ENCODE measurements at places on chromosomes 3 and 15.

DNA sequence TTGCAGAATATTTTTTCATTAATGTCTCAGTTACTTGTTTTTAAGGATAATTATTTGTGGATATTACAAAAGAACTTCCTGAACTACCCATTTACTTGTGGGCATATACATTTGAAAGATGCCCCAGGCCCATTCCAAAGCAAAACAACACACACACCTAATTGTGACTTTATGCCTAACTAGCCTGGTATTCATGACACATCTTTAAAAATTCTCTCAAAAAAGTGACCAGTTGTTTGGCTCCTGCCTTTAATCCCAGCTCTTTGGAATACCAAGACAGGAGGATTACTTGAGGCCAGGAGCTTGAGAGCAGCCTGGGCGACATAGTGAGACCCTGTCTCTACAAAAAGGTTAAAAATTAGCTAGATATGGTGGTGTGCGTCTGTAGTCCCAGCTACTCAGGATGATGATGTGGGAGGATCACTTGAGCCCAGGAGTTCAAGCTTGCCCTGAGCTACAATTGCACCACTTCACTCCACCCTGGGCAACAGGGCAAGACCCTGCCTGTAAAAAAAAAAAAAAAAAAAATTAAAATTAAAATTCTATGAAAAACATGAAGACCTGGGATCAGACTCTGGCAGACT is 51.7 kb upstream of the SLC4A7 start:
- DNase-seq, result no peak

DNA sequence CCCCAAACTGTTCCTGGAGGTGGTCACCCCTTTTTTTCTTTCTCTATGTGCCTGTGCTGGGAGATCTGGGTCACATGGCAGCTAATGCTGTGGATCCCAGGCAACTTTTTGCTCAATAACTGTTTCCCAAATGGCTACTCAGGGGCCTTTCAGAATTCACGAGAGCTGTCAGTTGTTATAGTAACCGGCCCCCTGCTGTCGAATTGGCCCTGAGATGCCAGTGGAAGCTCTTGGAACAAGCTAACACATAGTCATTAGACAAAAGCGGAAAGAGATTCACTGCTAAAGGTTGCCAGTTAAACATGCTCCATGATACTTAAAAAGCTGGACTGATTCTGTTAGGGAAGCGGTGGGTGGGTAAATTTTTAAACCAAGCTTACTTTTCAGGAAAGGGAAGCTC is 144.1 kb downstream of the FEZF2 start:
- DNase-seq, result no peak

DNA sequence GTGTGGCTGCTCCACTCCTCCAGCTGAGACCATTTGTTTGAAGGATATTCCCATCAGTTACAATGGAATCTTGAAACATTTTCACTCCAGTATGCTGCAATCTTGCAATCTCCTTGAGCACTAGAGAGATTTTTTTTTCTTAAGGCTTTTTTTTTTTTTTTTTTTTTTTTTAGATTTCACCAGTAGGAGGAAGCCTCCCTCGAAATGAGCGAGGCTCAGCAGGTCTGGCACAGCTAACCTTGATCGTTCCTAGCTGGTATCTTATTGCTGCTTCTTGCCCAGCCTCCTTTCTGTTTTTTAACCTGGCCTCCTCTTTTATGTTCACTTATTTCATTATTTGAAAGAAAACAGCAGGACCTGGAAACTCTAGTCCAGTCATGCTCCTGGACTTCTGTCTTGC is 48.1 kb downstream of the RAP2B start:
- no peak for DNase-seq

DNA sequence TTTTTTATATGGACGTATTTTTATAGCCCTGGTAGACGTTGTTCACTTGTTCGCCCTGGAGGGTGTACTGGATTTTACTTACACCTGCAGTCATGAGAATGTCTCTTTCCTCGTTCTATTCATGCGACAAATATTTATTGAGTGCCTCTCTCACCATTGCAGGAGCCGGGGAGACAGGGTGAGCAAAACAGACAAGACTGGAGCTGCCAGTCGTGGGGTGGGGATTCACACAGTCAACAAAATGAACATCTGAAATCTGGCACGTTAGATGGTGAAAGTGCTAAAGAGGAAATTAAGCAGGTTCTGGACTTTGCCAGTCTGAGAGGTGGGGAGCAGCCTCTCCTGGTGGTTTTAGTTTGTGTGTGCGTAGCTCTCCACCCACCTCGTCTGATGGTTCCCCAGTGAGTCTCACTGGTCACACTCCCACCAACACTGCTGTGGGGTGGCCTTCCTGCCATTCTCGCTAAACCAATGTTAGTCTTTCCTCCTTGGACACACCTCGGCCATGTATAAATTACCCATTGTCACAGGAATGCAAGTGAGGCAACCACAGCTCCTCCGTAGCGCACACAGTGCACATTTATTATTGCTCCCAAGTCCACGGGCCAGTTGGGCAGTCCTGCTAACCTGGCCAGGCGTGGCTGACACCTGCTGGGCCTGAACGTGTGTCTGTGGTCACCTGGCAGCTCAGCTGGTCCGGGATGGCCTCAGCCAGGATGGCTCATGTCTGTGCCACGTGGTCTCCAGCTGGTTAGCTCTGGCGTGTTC is 31.5 kb downstream of the FBLN2 start:
- DNase-seq, result no peak
